NAMALWA (cell line): ENCODE measurements at places on chromosomes 3 and 15.
A peak's percentile ranks its signal among the peaks of the same experiment; 100 is the strongest.

- DNase-seq = peak; percentile 39
These were observed 593 bp downstream of the TMOD2 start for GRCh38 chr15:51751697-51752683.

DNA sequence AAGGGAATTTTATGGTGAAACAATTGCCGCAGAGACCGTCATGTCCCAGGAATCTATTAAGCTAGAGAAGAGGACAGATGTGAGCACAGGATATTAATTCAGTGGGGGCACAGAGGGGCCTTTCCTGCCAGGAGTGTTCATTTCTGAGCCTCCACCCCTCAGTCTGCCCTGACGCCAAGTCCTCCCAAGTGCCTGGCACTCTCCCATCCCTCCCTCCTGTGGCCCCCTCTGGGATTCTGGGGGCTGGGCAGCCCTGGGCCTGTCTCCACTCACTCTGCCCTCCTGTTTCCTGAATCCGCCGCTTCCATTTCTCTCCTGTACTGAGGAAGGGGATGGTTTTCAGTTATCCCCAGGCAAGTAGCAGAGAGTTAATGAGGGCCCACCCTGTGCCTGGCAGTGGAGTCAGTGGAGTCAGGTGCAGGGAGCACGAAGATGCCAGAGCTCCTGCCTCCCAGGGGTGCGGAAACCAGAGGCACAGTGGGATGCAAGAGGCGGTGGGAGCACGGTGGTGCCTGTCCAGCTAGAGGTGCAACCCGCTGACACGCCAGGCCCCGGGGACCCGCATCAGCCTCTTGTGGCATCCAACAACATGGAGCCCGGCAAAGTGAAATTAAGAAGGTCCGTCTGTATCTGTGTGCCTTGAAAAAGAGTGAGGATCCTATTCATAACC is 212.5 kb downstream of the XXYLT1 start:
- DNase-seq = no peak

- no peak for DNase-seq
These were observed 266.0 kb downstream of the EPHA3 start for GRCh38 chr3:89373434-89373833.

DNA sequence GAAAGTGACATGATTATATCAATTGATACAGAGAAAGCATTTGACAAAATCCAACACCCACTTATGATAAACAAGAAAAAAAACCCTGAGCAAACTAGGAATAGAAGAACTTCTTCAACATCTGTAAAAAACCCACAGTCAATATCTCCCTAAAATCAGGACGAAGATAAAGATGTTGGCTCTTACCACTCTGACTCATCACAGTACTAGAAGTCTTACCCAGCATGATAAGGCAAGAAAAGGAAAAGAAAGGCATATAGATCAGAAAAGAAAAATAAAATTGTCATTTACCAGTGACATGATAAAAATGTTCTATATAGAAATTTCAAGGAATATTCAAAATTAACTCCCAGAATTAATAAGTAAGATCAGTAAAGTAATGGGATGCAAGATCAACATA is 7.2 kb upstream of the FBXW12 start:
- DNase-seq = no peak

- DNase-seq = no peak
These were observed 68.0 kb downstream of the GMPS start for GRCh38 chr3:155938409-155938808.

- no peak for DNase-seq
These were observed 2.2 kb upstream of the SLC12A8 start for GRCh38 chr3:125214738-125215137.

GRCh38 chr3:96813134-96813819 is 1.1 kb upstream of the EPHA6 start:
- DNase-seq = no peak
